ENCODE measurements at places on chromosomes 4 and X.

GRCh38 chrX:79138658-79139241, 5.7 kb upstream of the GPR174 start:
- no peak for DNase-seq

- peak; percentile 69 for DNase-seq
Observed at GRCh38 chr4:1720163-1720983, 750 bp downstream of the TMEM129 start.

- no peak for DNase-seq
Observed at GRCh38 chr4:110994781-110995180, 371.9 kb upstream of the PITX2 start.

GRCh38 chr4:30717208-30718020, 2.8 kb upstream of the PCDH7 start:
- DNase-seq, result peak; percentile 47

DNA sequence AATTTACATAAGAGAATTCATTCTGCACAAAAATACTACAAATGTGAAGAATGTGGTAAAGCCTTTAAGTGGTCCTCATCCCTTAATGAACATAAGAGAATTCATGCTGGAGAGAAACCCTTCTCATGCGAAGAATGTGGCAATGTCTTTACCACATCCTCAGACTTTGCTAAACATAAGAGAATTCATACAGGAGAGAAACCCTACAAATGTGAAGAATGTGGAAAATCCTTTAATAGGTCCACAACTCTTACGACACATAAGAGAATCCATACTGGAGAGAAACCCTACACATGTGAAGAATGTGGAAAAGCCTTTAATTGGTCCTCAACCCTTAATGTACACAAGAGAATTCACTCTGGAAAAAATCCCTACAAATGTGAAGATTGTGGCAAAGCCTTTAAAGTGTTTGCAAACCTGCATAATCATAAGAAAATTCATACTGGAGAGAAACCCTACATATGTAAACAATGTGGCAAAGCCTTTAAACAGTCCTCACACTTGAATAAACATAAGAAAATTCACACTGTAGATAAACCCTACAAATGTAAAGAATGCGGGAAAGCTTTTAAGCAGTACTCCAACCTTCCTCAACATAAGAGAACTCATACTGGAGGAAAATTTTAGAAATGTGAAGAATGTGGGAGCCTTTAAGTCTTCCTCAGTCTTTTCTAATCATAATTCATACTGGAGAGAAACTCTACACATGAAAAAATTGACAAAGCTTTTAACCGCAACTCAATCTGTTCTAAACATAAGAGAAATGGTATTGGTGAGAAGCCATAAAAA, 37.4 kb downstream of the ZNF718 start:
- no peak for DNase-seq

DNA sequence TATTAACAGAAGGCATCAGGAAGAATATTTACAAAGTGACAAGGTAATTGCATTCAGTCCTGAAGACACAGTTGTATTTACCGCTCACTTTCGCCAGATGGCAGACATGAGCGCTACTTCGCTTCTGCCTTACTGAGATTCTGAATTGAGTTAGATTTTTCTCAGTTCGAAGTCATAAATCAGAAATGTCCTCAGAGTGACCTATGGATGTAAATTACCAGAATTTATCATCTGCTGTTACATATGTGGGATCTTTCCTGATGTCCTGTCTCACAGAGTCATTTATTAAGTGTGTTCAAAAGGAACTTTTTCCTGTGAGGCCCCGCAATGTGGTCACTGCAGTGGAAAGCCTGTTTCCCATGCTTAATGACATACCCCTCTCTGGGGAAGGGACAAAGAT, 97.3 kb upstream of the DCLK2 start:
- peak; percentile 18 for DNase-seq

- no peak for DNase-seq
Observed at GRCh38 chr4:113921089-113921794, 58.2 kb downstream of the ARSJ start.

- no peak for DNase-seq
Observed at GRCh38 chr4:26183017-26183416, 137.8 kb upstream of the RBPJ start.

DNA sequence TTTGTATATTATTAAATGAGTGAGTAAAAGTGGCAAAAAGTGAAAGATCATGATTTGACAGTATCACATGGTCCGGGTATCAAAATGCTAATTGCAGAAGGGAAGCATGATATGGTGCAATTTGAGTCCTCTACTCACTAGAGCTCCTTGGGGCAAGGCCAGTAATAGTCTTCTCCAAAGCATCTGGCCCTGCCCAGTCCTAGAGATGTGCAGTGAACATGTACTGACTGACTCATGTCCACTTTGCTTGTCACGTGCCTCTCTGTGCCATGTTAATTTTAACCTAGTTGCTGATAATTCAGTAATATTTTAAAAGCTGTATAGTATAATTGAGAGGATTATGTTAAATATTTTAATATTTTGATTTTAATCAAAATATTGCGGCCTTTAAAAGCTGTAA, 54.6 kb upstream of the TENM3 start:
- DNase-seq, result no peak

- DNase-seq, result no peak
Observed at GRCh38 chr4:185465707-185466106, 5.8 kb downstream of the CCDC110 start.

DNA sequence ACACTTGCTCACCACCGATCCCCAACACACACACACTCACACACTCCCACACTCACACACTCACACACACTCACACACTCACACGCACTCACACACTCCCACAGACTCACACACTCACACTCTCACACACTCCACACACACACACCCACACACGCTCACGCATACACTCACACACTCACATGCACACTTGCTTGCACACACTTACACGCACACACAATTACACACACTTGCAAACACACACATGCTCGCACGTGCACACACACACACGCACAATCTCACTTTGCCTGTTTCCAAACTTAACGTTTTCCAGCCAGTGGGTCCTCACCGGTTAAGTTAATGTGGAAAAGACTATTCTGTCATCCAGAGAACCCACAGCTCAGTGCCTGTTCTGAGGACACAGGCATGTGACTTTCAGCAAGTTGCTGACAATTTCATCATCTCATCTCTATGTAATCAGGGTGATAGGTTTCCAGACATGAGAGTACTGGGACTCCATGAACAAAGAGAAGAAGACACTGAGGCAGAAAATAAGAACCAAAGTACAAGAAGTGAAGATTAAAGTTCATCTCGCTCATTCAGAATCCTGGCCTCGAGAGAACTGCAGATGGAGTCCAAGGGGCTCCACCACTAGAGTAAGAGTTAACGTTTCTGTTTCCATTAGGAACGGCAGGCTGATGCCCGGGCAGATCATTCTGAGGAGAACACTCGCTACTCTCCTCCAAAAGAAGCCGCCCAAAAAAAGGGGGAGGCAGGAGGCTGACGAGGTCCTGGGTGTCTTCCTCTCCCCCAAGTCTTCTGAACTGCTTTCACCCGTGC, 153.2 kb upstream of the FRG1 start:
- DNase-seq, result no peak

GRCh38 chr4:161813889-161814288, 349.9 kb downstream of the FSTL5 start:
- no peak for DNase-seq

DNA sequence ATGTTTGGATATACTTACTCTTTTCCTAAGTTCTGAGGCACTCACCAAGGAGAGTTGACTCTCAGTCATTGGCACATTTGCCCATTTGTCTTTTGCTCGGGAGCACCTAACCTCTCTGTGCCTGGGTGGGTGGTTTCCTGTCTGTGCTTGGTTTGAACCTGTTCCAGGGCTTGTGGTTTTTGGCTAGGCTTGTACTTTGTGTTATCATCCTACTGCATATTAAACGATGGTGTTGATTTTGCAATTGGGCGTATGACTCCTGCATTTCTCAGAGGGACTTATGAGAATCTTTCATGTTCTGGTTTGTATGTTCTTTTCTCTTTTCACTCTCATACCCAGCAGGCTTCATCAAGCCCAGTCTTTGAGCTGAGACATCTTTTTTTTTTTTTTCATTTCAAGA, 161.7 kb downstream of the BTC start:
- DNase-seq, result peak; percentile 11

GRCh38 chrX:153719701-153720100, 4.5 kb downstream of the BCAP31 start:
- no peak for DNase-seq

- DNase-seq, result no peak
Observed at GRCh38 chr4:87033902-87034301, 99.1 kb downstream of the AFF1 start.

DNA sequence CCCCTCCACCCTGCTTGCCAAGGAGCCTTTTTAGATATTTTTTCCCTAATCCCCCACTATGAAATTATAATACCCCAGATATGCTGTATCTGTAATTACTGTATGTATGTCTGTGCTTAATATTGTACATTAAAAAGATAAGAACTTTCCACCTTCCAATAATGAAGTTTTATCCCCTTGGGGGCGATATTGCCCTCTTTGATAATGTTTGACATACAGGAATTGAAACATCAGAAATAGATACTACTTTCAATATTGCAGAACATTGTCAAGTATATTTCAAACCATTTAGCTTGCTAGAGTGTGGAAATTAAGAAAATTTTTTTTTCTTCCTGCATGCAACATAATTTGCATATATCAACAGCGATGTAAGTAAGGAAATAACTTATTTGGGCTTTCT, 58.9 kb downstream of the NAF1 start:
- DNase-seq, result no peak

DNA sequence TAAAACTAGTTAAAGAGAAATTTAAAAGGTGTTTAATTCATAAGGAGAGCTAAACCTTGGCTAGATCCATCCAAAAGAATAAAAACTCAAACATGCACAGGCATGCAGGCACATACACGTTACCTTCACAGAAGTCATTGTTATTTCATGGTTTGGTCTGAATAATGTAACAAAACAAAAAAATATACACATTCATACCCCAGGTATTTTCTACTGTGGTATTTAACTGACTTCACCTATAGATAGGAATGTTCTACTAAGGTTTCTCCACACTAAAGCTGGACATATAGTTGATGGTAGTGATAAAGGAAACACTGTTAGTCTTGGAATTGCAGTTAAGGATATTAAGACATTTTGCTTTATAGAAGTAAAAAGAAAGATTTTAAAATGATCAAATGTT, 283.6 kb upstream of the PCDH10 start:
- DNase-seq, result no peak

DNA sequence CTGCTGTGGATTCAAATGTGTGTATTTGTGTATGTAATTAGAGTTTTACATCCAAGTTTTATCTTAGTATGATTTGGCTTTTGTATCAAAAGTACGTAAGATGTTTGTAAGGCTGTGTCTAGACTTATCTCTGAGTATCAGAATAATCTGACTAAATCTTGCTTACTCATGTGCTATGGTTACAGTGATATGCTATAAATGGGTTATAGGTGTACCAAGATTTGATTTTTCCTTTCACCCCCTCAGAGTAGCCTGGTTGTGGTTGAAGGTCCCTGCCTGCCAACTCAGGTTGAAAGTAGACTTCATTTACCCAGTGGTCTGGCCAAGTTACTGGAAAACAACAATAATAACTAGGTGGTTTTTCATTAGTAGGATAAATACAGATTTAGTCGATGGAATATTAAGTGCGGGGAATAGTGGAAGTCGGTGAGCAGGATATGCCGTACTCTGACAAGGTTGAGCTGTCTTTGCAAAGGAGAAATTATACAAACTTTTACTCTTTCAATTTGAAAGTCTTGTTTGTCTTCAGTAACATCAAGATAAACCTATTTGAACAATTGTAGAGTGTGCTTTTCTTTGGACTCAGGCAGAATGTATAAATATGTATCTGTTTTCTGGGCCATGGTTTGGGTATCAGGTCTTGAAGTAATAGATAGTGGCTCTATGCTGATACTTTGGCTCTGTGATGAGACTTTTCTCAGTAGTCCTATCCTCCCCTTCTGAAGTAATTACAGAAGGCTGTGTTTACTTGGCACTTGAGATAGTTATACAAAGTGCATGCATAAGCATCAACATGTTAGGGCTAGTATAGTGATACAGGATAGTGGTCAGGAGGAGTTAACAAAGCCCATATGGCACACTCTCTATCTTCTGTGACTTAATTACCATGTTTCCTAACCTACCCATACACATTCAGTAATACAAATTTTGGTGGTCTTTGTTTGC, 23.7 kb downstream of the BMP2K start:
- no peak for DNase-seq

DNA sequence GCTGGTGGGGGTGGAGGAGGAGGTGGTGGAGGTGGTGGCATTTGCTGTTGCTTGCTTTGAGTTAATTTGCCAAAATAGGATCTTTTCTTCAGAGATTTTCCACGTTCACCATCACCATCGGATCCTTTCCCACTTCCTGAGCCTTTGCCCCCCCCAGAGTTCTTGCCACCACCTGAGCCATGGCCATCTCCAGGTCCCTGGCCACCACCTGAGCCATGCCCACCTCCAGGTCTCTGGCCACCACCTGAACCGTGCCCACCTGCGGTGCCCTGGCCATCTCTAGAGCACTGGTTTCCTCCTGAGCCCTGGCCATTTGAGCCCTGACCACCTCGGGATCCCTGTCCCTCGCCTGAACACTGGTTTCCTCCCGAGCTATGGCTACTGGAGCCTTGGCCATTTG, 1.9 kb downstream of the IRS4 start:
- DNase-seq, result no peak

DNA sequence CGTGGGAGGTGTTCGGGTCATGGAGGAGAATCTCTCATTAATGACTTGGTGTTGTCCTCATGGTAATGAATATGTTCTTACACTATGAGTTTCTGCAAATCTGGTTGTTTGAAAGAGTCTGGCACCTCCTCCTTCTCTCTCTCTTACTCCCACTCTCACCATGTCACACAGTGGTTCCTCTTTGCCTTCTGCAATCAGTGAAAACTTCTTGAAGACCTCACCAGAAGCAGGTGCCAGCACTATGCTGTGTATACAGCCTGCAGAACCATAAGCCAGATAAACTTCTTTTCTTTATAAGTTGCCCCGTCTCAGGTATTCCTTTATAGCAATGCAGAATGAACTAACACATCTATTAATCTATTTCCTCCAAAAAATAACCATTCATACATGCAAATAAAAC, 275.0 kb downstream of the ANTXR2 start:
- DNase-seq, result no peak

DNA sequence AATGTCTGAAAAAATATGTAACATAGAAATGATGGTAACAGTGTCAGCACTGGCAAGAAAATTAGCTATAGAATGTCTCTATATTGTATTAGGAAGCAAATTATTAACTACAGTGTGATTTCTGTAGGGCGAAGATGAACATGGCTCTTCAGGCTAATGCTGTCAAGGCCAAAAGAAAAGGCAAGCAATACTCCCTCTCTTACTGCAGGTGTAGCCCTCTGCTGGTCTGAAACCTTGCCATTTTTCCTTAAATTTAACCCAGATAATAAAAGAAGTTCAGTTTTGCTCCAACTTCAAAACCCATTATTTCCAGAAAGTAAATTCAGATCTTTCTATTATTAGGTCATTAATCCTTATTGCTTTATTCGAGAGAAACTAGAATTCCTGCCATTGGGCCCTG, 215.9 kb downstream of the LRBA start:
- DNase-seq, result no peak

DNA sequence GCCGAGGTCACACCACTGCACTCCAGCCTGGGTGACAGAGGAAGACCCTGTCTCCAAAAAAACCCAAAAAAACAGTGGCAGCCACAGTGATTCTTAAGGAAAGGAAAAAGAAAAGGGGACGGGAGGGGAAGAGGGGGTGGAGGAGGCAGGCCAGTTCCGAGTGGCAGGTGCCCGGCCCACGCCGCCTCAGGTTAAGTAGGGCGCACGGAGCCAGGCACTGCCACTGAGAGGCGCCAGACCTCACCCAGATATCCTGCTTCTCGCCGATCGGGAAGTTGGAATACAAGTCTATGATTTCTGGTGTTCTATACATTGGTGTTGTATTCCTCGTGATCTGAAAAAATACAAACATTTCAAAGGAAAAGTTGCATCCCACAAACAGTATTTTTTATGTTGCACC, 35.9 kb downstream of the GAK start:
- no peak for DNase-seq
